ENCODE measurements at places on chromosomes 3 and 15.

DNA sequence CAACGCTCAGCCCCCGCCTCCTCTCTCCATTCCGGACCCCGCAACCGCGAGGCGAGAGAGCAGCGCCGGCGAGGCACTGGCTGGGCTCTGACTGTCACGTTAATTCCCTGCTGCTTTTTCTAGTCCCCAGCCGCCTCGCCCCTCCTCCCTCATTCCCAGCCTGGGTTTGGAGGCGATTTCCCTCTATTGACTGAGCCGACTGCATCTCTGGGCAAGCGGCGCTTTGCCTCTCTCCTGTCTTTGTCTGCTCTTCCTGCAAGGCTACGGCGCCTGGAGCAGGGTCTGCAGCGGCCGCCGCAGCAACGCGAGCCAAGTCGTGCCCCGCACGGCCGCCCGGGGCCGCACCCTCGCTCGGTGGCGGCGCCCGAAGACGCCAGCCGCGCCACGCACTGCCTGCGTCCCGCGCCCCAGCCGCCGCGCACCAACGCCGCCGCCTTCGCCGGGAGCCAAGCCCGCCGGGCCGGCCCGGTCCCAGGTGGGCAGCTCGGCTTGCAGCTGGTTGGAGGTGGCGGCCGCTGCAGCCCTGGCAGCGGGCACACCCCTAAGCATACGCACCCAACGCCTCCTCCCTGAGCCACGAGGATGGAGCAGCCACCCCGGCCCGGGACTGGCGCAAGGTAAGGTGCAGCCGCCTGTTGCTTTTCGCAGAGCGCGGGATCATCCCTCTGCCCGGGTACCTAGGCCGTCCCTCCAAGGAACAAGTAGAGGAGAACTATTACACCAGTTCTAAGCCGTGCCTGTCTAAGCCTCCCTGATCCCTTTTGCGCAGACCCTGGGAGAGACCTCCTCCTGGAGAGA is at the start of gene LRRC3B:
Gene LRRC3B (plus strand): TSS at position 152 of the 798 bp plus-strand sequence. CDS start 86,901 bp downstream, outside the sequence.
- DNase-seq, result no peak

DNA sequence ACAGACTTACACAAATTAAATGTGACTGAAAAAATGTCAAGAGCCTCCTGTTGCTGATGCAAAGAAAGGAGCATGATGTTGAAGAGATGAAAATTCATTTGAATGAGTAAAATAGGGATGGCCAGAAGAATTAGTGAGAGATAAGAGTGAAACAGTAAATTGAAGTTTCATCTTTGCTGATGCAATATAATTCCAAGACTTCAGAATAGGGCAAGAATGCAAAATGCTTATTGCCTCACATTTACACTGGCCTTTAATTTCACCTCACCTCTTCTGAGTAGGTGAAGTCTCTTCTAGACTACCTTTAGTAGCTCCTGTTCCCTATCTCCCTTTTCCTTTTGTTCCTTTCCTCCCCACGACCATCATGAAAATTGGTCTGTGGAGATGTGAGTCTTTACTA is 15.3 kb upstream of the MAPK6 start:
- DNase-seq, result no peak

- DNase-seq, result no peak
Measured at GRCh38 chr3:39202094-39202493, 9.7 kb upstream of the XIRP1 start.

DNA sequence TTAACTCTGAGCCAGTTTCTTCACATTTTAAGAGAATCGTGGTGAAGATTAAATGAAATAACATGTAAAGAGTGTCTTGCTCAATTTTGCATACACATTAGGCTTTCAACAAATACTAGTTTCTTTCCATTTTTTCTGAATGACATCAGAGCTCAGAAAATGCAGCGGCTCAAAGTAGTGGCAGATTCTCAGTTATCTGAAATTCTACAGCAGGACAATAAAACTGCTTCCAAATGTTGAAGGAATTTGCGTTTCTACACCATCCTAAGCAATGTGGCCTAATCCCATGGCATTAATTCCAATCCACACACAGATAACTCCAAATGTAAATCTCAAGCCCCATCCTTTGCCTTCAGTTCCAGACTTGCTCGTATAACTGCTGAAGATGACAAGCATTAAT is 115.8 kb downstream of the PLCH1 start:
- no peak for DNase-seq

DNA sequence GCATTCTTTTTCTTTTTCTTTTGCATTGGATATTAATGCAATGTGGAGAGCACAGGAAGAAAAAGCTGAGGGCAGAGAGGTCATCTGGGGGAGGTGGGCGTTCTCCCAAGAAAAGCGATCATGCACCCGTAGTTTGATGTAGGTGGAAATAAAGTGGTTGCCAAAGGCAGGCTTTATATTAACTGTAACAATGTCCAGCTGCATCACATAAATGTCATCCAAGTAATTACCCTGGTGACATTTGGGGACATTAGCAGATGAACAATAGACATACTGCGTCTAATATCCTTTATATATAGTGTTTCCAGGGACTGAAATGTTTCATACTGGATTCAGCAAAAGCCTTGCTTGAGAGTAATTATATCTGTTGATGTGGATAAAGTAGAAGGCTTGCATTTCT is 135.5 kb downstream of the CNTN6 start:
- no peak for DNase-seq

- DNase-seq, result no peak
Measured at GRCh38 chr3:129040579-129041300, 19.8 kb upstream of the GP9 start.

DNA sequence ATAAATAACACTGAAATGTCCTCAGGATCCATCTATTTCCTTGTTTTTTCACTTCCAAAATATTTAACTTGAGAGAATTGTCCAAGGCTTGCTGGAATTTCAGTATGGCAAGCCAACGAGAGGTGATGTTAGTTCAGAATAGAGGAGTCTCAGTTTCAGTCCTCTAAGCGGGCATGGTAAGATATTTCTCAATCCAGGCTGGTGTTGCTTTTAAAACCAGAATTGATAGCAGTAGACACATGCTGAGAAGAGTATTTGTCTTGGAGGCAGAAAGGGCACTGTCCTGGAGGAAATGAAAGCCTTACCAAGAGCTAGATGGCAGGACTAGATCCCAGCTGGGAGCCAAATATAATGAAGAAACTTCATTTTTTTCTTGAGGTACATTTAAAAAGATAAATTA is 23.1 kb downstream of the PHLDB2 start:
- no peak for DNase-seq

DNA sequence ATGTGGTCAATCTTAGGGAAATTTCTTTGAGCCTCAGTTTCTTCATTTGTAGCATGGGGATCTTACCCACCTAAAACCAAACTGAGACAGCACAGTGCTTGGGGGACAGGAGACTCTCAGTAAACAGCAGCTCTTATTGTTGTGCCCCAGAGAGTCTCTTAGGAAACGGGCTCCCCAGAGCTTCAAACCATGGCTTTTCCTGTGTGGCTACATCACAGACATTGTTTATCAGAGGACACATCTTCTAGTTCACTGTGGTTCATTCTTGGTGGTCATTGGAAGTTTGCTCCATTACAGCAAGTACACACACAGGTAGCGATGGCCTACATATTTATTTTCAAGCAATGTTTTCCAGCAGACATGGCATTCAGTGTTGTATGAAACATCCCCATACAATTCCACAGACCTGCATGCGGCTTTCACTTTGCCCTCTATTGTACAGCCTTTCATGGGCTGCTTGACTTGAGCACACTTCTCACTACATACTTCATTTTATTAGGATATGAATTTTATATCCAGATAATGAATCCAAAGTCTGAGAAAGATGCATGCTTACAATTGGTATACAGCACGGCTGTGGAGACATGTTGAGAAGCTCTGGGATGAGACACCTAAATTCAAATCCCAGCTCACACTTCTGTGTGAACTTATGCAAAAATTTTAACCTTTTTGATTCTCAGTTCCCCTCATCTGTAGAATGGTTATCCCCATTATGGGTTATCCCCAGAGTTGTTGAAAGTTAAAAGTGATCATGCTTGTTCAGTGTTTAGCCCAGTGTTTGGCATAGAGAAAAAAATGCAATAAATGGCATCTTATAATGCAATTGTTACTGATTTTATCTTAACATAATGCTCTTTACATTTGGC is 84.8 kb upstream of the ICE2 start:
- no peak for DNase-seq

GRCh38 chr3:40532252-40532651 is 7.5 kb downstream of the ZNF621 start:
- no peak for DNase-seq

DNA sequence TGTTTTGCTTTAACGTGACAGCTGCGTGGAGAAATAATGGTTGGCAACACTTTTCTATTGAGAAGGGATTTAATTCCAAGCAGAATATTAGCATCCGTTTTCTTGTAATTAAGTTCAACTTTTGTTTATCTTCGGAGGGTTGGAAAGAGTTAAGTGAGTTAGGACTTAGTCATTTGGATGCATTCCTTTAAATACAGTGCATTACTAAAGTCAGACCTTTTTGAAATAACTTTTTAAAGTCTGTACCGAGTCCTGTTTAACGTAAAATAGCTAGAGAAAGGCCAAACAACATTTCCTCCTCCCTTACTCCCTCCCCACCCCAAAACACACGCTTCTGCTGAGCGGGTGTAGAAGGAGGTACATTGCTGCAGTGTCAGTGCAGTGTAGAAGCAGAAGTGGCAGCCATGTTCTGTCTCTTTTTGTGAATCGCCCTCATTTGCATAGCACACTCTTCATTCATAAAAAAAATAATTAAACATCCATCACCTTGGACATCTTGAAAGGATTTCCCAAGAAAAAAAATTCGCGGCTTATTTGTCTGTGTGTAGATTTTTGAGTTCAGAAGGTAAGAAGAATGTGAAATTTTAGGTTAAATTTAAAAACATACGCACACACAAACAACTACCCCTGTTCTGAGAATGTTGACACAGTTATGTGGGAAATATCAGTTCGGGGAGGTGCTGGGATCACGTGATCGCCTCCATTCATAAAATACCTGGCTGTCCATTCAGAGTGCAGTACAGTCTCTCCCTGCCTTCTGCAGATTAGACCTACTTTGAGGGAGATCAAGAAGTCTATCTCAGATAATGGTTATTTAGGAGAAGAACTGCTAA is 1.6 kb downstream of the SPRED1 start:
- DNase-seq, result no peak

DNA sequence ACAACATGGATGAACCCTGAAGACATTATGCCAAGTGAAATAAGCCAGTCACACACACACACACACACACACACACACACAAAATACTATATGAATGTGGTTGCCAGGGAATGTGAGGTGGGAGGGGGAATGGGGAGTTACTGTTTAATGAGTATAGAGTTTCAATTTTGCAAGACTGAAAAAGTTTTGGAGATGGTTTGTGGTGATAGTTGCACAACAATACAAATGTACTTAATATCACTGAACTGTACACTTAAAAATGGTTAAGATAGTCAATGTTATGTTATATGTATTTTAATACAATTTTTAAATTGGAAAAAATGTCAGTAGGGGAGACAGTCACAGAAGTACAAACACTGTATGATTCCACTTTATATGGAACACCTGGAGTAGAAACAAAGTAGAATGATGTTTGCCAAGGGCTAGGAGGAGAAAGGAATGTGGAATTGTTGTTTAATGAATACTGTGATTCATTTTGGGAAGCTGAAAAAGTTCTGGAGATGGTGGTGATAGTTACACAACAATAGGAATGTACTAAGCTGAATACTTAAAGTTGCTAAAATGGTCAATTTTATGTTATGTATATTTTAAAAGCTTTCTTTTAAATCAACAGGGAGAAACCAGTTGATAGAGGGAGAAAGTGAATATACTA is 76.6 kb downstream of the RPL39L start:
- DNase-seq, result no peak

GRCh38 chr15:100078511-100079220 is 263.1 kb downstream of the ADAMTS17 start:
- no peak for DNase-seq

- no peak for DNase-seq
Measured at GRCh38 chr3:32354362-32354778, 37.3 kb upstream of the CMTM7 start.

DNA sequence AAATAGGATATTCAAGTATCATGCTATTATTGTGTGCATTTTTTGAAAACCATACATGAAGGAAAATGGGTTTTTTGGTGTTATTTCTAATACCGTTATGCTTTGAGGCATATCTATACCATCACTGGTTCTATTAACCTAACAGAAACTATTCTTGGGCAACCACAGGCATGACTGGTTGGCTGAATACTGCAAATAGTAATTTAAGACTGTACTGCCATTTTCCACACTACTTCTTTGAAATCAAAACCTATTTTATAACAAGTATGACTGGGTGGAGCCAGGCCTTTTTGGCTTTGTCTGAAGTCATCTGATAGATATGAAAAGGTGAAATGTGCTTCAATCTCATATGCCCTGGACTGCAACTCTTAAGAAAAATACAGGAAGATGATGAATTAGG is 115.1 kb downstream of the ULK4 start:
- no peak for DNase-seq

All from stimulated activated CD4-positive, alpha-beta T cell treated with anti-CD3 and anti-CD28 coated beads, Interleukin-12 subunit alpha, Interleukin-12 subunit beta, amount 100 ng/mL, for 24 hours (primary cell).